CD4-positive, alpha-beta T cell treated with Interleukin-1 beta for 1 hour (primary cell): ENCODE measurements at places on chromosomes 12 and 14.

- DNase-seq: no peak
Measured at GRCh38 chr12:112862636-112863290, 44.0 kb upstream of the OAS1 start.

DNA sequence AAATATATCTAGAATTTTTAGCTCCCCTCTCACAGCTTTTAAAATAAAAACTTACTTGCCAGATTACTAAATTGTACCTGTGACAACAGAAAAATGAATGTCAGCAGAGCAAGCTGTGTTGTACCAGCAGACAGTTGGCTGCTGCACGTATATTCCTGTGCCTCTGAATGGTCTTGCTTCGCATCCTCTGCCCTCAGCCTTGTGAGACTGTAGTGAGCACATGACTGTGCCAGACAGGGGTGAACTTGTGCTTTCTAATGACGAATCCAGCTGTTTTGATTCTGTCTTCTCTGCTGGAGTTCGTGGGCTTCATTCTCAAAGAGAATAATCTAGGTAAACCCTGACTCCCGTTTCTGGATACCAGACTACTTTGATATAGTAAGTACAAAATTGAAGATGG is 58.3 kb upstream of the FRMD6 start:
- DNase-seq: no peak

DNA sequence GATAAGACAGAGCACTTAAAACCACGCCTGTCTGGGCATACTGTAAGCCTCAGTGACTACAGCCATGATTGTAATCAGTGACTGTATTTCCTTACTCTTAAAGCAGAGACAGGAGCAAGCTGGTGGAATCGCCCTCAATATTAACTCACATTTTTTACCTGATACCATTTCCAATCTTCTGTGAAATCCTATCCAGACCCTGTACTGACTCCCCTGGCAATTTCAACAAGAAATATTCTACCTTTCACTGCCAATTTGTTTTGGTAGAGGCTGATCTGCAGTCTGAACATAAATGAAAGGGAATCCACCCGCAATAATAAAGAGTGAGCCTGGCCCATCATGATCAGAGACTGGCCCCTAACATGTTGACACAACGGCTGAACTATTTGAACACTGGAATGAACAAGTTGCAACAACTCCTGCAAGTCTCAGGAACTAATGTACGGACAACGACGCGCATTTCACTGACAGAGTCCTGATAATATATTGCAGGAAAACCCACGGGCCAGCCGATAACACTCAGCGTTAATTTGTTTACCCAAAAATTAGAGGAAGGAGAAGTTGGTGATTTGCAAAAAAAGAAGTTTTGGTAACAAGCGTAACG is 195.5 kb upstream of the BTG1 start:
- no peak for DNase-seq

GRCh38 chr12:124307556-124307825 is 12.6 kb downstream of the RFLNA start:
- DNase-seq: no peak

GRCh38 chr14:98766818-98767217 is 505.2 kb downstream of the BCL11B start:
- DNase-seq: no peak

DNA sequence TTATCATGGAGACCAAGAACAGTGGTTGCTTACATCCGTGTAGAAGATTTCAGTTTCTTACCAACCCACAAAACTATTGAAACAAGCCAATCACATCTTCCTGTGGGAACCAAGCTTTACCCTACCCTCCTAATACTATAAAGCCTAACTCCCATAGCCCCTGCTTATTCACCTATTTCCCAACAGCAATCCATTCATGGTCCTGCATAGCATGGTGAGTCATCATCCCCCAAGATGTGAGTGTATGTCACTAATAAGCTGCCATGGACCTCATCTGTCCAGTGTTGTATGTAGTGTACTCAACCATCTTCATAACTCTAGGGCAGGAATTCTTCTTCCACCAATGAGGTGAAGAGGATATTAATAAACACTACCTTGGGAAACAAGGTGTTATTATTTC is 1620.4 kb upstream of the FLRT2 start:
- DNase-seq: no peak

DNA sequence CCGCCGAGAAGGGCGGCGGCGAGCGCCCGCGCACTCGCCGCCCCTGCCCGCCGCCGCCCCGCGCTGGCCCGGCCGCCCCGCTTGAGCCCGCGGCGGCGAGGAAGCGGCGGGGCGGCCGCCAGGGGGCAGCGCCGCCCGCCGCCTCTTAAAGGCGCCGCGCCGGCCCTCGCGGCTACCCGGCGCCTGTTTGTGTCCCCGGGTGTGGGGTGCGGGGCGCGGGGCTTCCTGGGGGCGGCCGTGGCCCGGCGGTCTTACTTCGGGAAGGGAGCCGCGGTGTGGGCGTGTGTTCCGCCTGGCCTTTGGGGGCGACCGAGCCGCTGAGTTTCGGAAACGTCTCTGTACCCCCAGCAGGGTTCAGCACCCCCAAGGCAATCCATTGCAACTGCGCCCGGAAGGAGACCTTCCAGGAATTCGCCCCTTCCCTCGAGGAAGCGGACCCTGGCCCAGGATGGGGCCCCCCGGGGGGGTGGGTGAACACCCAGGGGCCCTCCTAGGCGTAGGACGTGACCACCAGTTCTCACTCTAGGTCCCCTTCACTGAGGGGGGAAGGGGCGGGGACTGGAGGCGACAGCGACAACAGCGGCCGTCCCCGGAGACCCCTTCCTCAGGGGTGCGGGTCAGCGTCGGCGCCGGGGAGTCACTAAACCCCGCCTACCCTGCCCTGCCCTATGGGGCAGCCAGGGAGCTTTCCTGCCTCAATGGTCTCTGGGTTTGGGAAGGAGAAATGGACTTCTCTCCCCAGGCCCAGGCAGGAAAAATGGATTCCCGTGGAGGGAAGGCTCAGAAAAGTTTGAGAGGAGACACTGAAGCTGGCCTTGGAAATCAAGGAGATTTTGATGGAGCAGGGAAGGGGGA is at the start of gene ITPK1:
TSS of gene ITPK1 (minus strand) at position 105 of the 855 bp plus-strand sequence. CDS start 762 bp downstream, outside the sequence.
- peak; percentile 57 for DNase-seq

DNA sequence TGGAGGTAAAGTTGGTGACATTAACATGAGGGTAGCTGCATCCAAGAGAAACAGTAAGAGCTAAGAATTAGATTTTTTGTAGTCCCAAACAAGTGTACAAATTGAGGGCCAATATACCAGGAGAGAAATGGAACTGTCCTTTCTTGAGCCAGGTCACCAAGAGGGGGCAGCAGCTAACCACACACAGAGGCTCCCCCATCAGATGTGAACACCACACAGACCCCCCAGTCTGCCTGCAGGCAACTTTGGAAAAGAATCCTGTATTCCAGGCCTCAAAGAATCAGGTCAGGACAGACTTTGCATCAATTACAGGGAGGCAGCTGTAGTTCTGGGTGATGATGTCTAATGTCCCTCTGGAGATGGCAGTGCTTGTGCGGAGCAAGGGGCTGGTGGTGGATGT is 77.9 kb downstream of the SPTB start:
- DNase-seq: no peak

DNA sequence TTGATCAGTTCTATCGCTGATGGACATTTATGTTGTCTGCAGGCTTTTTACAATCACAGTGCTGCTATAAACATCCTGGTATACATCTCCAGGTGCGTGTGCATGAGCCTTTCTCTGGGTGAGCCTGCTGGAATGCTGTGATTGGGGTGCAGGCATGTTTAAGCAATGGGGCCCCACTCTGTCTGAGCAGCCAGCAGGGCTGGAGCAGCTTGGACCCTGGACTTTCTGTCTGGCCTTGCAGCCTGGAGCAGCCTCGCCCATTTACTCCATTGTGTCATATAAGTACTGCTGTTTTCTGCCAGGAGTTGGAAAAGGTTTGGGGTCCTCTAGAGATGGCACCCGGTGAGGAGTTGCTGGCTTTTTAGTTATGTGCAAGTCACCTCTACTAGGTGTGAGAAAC is 199.0 kb downstream of the KIF26A start:
- no peak for DNase-seq

DNA sequence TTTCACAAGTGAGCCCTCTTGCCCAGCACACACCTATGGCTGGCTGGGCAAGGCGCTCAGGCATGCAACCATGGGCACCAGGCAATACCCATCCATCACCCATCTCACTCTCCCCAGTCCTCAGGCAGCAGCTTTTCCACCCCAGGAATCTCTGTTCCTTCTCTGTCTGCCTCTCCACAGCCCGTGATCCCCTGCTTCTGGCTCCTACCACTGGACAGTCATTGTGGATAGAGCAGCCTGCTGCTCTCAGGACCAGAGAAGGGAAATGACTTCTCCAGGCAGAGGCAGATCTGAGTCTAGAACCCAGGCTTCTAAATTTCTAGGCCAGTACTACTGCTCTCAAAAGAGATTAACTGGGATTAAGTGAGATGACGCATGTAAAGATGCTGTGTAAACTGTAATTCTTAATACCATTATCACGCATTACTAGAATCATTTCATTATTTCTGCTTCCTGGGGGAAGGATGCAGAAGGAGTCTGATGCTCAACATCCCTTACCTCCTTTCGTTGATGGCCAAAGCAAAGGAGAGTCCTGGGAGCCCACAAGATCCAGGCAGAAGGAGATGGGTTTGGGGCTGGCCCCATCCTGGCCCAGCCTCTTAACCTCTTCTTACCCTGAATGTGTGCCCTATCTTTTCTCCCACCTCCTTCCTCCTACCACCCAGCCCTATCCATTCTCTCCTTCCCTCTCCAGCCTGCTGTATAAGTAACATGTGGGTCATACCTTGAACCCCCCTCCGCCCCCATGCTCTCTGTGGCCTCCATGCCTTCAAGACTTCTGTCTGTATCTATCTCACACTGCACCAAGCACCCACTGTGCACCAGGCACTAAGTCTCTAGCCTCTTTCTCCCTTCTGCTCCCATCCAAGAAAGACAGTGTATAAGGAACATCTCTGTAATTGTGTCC is 4.8 kb upstream of the AQP5 start:
- DNase-seq: no peak

GRCh38 chr14:39847194-39847593 is 415.0 kb upstream of the FBXO33 start:
- no peak for DNase-seq

- DNase-seq: no peak
Measured at GRCh38 chr12:116466536-116466935, 92.6 kb upstream of the MAP1LC3B2 start.

GRCh38 chr12:63928305-63928704 is 83.8 kb downstream of the SRGAP1 start:
- DNase-seq: no peak

GRCh38 chr12:104342635-104343249 is 39.2 kb downstream of the EID3 start:
- no peak for DNase-seq

DNA sequence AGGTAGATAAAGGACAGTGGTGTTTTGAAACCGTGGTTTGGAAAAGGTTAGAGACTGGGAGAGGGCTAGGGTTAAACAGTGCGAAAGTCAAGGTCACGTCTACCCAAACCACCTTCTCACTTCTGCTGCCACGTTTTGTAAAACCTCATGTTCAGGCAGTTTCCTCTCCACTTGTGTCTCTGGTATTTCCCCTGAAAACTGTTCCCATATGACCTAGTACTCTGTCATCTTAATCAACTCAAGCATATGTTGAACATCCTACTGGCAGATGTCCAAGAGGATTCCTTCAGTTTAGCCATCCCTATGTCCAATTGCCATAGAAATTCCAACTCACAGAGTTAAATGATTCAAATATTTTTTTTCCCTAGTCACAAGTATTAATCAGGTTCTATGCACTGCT is 17.4 kb downstream of the CLEC4C start:
- no peak for DNase-seq

- no peak for DNase-seq
Measured at GRCh38 chr14:92850492-92850891, 56.4 kb downstream of the GOLGA5 start.

- no peak for DNase-seq
Measured at GRCh38 chr14:72663956-72664650, 229.8 kb downstream of the DPF3 start.

DNA sequence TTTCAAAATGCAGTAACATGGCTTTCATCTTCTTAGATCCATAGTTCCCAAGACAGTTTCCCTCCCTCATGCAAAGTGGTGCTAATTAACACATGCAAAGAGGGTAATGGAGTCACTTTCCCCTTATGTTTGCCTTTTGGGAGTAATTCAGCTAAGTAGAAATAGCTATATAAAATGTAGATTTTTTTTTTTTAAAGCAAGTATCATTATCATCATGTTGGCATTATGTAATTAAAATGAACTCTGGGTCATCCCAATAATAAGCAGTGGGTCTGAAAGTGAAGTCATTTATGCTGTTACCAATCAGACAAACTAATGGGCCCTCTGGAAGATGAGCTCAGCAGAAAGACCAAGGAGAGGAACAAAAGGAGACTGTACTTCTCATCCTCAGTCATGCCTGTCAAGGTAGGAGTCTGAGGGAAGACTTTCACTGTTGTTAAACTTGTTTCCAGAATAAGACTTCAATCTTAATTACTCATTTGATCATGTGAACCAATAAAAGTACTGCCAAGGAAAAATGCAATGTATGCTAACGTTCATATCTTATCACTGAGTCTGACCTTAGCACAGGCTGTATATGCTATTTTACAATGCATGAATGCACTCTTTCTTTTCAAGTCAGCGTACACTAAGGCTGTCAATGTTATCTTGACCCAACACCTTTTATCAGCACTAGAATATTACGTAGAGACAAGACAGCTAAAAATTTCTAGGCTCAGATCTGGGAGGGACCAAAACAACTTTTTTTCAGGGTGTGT is 26.8 kb downstream of the AREL1 start:
- no peak for DNase-seq

DNA sequence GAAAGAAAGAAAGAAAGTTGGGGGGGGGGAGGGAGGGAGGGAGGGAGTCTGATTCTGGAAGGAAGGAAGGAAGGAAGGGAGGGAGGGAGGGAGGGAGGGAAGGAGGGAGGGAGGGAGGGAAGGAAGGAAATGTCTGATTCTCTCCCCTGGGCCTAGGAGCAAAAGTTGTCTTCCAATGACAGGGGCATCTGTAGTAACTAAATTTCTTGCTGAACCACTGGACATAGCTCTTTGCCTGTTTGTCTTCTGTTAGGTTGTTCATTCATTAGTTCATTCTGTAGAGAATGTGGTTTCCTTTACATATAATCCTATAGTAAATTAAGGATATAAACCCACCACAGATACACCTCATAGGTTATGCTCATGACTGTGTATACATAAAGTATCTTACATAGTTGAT is 59.9 kb downstream of the GPR68 start:
- DNase-seq: no peak

DNA sequence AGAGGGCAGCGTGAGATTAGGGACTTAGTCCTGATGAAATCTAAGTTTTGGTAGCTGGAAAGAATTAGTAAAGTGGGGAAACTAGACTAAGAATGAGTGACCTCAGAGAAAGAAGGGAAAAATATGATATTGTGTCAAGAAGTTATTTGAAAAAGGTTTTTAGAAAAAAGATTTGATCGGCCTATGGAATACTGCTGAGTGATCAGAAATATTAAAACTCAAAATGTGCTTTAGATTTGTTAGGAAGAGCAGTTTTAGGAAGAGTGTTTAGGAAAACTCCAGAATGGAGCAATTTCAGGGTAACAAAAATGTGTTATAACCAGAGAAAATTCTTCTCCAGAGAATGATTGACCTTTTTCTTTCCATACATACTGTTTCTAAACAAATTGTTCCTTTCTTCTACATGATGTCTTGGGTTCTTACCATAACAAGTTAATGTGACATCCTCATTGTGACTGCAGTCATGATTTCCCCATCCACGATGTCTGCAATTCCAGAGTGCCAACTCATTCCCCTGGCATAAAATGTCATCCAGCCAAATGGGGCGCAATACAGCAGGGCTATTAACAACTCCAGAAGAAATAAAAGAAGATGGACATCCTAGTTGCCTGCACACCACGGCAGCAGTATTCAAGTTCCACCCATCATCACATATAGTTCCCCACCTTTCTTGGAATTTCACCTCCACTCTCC is 11.8 kb downstream of the CD163L1 start:
- DNase-seq: no peak
